AG08395 (cell line): ENCODE measurements at places on chromosomes 1 and 21.

DNA sequence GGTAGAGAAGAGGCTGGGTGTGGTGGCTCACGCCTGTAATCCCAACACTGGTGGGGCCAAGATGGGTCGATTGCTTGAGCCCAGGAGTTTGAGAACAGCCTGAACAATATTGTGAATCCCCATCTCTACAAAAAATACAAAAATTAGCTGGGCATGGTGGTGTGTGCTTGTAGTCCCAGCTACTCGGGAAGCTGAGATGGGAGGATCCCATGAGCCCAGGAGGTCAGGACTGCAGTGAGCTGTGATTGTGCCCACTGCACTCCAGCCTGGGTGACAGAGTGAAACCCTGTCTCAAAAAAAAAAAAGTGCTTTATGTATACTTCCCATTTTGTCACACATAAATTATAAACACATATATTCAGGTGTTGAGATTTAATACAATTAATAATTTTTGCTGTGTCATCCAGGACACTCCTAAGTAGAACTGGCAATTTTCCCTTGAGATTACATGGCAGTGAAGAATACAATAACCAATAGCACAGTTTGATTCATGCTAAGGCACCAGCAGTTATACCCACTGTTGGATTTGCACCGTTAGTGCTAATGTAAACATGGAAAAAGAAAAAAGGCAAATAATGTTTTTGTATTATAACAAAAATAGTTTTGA, 15.5 kb downstream of the GABPB2 start:
- no peak for DNase-seq

- no peak for DNase-seq
Measured at GRCh38 chr1:159941591-159942560, 3.5 kb downstream of the IGSF9 start.

DNA sequence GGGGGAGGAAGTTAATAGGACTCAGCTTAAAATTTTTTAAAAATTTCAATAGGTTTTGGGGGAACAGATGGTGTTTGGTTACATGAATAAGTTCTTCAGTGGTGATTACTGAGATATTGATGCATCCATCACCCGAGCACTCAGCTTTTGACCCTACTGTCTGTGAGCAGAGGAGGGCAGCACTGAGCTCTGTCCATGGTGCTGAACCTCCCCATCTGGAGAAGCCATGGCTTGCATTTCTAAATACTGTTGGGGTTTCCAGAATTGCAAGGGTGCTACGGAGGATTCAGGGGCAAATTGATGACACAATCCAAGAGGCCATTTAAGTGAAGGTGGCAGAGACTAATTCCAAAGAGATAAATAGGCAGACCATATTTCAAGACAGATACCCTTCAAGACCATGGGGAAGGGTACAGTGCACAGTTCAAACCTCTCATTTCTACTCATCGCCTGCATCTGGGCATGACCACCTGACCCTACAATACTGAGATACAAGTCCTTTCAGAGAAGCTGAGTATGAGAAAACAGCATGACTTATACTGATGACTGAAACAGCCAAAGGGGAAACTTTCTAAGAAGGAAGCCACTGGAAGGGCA, 17.2 kb downstream of the SYT2 start:
- peak; percentile 86 for DNase-seq

DNA sequence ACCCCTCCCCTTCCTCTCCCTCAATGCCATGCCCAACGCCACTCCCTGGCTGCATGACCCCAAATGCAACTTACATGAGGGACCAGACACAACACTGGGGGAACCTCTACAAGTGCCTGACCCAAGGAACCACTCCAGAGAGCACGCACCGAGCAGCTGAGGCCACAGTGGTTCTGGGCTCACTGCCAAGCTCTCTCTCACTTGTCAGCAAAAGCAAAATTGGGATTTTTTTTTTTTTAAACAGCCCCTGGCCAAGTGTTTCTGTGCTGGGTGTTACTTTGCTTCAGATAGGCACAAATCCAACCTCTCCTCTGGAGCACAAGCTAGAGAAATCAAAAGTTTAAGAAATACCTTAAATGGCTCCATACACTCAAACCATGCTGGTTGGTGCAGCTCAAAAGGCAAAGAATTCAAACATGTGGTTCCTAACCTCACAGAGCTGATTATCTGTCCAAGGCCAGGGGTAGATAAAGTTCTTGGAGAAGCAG, 363.0 kb downstream of the SETD4 start:
- DNase-seq: peak; percentile 20

- DNase-seq: no peak
Measured at GRCh38 chr1:162487241-162487640, 10.4 kb upstream of the UHMK1 start.
